ENCODE measurements at places on chromosomes 1 and 21. TPM values are rescaled to one million over a fixed set of nuclear protein-coding genes. Genes with fewer than 3 reads are reported as not detected.

The FCGR2B gene
- 0.38 TPM for polyA plus RNA-seq

The SLC66A1 gene
- polyA plus RNA-seq = 10.1 TPM

The B3GALT2 gene
- 14.0 TPM for polyA plus RNA-seq

The ADAM15 gene
- polyA plus RNA-seq = 57.2 TPM

The BMP8B gene
- 1.9 TPM for polyA plus RNA-seq

The GJA5 gene
- 27.2 TPM for polyA plus RNA-seq

The PYGO2 gene
- polyA plus RNA-seq = 48.0 TPM

DNA sequence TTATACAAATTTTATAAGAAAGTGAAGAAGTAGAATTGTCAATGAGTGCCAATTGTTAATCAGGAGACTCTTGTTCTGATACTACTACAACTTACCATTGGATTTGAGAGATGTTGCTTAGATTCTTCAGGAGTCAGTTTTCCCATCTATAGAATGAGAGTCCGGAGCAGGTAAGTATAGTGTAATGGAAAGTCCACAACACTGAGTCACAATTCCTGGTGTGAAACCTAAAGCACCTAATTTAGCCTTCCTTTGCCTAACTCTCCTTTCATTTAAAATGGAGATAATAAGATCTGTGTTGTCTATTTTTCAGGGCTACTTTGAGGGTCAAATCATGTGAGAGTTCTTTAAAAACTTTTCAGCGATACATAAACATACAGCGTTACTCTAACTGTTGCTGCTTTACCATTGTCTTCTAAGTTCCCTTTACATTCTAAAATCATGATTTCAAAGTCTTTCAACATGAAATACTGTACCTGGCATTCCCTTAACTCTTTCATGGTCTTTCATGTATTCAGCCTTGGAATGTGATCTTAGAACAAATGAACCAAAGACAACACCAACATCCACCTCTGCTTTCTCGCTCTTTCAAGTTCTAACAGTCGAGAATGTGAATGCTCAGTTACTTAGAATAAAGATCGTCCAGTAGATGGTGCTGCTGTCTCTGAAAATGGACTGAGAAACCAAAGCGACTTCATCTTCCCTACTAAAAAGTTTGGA is 90.9 kb downstream of the SLC30A10 start:
- DNase-seq = peak; percentile 42

DNA sequence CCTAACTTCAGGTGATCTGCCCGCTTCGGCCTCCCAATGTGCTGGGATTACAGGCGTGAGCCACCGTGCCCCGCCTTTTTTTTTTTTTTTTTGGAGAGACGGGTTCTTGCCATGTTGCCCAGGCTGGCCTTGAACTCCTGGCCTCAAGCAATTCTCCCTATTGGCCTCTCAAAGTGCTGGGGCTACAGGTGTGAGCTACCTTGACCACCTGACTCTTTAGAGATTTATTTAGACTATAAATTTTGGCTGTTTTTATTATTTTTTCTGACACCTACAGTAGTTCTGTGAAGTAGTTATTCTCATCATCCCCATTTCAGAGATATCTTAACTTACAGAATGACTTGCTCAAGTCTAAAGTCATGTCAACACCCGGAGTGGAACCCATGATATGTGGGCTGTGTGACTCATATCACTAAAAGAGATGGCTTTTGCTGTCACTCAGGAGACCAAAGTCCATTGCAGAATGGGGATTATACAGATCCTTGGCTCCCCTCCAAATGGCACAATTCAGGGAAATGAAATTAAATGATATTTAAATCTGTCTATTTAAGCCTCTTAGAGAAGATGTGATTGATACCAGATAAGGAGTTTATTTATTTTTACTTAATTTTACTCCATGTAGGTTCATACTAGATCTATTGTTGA is 93.2 kb downstream of the CTH start:
- no peak for DNase-seq

DNA sequence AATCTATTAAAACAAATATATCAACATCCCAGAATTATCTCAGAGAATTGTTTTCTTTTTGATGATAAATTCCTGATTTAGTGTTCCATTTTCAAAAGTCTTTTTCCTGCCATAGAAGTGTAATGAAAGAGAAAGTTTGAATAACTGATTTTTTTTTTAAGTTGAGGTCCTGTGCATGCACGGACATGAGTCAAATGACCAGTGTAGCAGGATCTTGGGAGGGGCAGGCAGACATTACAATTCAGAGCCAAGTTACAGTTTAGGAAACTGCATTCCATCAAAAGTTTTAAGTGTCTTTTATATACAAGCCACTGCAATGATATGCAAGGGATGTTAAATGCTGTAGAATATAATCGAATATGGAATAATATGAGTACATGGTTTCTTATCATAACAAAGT is 227.5 kb downstream of the HMCN1 start:
- no peak for DNase-seq

DNA sequence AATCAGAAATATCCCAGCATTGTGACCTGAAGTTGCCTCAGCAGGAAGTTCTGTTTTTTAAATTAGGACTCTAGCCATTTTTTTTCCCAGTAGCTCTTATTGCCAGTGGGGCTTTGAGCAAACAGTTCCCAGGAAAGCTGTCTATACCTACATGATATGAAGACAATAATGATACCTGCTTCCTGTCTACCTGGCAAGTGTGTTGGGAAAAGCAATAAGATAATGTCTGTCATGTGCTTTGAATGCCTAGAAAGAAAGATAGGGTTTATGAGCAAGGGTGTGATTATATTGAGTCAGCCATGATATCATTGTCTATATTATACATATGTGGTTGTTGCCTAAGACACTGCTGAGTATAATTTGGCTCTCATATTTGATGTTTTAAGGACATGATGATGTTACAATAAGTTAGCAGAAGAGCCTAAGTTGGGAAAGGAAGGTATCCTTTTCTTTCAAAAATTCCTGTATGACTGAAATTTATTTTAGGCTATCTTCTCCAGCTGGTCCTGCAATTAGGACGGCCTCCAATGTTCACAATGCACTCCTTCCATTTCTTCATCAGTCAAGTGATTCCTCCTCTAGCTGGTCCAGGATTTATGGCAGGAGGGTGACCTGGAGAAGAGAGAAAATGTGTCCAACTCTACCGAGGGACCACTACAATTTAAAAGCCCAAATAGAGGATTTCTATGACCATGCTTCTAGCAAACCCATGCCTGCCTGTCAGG is 99.6 kb upstream of the CDC42BPA start:
- DNase-seq = no peak

DNA sequence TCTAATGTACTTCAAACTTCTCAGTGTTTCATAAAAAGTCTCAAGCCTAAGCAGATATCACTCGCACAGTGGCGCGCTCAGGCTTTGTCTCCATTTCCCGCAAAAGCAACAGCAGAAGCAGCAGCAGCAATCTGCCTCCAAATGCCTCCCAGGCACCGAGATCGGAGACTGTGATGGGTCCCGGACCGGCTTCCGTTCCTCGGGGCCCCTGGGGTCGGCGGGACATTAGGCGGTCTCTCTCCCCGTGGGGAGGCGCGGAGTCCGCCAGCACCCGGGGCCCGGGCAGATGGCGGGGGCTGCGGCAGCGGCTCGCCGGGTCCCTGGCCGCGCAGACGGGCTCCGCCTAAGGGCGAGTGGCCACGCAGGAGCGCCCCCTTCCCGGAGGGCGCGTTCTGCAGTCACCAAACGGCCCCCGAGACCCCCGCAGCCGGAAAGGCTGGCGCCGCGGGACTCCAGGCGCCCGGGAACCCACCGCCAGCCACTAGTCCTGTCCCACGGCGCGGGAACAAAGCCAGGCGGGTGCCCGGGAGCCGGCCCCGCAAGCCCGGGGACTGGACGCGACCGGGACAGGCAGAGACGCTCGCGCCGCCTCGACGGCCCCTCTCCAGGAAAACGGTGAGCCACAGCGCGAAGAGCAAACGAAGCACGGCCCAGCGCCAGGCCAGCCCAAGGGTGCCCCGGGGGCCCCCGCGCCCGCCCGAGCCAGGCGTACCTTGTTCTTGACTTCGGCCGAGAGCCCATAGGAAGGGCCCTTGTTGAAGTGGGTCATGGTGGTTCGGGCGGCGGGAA is 590 bp downstream of the CNN3 start:
- no peak for DNase-seq

DNA sequence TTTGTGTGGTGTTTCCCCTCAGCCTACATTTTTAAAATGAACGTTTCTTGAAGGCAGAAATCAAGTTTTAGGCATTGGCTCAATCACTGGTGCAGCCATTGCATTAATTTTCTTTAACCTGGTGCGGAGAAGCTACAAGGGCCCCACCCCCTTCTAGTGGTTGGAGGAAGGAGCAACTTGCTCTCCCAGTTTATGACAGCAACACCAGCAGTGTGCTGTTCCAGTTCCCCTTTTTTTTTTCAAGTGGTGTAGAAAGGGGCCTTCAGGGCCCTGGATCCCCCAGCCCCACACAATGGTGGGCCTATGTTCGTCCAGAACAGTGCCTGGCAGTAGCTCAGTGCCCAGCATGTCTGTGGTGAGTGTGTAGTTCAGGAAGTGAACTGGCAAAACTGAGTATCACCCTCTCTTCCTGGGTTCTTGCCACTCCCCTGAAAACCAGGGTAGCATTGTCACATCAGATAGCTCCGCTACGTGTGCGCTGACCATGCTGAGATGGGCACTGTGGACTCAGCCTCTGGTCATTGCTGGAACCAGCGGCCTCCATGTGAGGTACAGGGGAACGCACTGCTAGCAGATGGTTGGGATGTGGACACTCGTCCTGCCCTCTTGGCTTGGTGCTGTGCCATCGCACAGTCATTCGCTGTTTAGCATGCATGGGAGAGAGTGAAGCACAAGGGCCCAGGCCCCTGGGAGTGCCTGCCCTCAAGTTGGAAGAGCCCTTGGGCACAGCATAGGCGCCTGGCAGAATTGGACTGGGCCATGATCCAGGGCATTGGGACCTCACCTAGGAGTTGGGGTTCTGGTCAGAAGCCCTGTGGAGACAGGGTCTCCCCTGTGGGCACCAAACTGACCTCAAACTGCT is 7.2 kb downstream of the ARF1 start:
- no peak for DNase-seq

- no peak for DNase-seq
Measured at GRCh38 chr1:15070145-15070748, 83.3 kb upstream of the TMEM51 start.

GRCh38 chr1:222104694-222105392 is 363.0 kb upstream of the DUSP10 start:
- peak; percentile 33 for DNase-seq

GRCh38 chr1:181089017-181089675 is 646 bp downstream of the IER5 start:
- no peak for DNase-seq

- no peak for DNase-seq
Measured at GRCh38 chr1:183365093-183365492, 53.1 kb downstream of the NMNAT2 start.

DNA sequence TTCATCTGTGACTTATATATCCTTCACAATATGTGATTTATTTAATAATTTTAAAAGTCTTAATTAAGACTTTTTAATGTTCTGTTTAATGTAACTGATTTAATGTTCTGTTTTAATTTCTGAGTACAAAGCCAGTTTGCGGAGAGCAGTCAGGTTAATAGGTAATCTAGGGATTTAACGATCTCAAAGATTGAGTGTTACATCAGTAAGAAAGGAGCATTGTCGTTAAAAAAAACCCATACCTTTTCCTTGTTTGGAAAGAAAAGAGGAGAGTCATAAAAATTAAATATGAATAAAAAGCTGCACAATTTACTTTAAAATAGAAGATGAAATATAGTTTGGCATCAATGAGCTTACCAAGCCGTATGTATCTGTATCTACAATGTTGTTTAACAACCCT is 621.4 kb downstream of the KIF26B start:
- DNase-seq = no peak

DNA sequence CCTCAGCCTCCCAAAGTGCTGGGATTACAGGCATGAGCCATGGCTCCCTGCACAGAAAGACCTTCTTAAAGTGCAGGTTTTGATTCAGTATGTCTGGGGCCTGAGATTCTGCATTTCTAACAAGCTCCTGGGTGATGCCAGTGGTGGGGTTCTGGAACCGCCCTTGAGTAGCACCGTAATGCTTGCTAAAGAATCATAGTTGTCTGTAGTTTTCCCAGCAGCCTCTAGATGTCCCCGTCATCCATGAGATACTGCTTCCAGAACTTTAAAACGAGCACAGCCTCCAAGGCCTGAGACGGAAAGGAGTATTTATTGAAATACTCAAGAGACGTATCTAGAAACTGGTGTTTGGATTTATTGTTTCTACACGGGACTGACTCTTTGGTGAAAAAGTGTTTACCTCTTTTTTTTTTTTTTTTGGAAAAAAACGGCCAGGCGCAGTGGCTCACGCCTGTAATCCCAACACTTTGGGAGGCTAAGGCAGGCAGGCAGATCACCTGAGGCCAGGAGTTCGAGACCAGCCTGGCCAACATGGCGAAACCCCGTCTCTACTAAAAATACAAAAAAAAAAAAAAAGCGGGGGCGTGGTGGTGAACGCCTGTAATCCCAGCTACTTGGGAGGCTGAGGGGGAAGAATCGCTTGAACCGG is 2.6 kb upstream of the TOR3A start:
- peak; percentile 49 for DNase-seq

GRCh38 chr1:94301186-94301585 is 63.8 kb upstream of the ARHGAP29 start:
- DNase-seq = no peak

GRCh38 chr1:186046437-186047211 is 312.4 kb downstream of the HMCN1 start:
- no peak for DNase-seq

GRCh38 chr1:10755970-10756521 is 40.4 kb downstream of the CASZ1 start:
- peak; percentile 55 for DNase-seq

DNA sequence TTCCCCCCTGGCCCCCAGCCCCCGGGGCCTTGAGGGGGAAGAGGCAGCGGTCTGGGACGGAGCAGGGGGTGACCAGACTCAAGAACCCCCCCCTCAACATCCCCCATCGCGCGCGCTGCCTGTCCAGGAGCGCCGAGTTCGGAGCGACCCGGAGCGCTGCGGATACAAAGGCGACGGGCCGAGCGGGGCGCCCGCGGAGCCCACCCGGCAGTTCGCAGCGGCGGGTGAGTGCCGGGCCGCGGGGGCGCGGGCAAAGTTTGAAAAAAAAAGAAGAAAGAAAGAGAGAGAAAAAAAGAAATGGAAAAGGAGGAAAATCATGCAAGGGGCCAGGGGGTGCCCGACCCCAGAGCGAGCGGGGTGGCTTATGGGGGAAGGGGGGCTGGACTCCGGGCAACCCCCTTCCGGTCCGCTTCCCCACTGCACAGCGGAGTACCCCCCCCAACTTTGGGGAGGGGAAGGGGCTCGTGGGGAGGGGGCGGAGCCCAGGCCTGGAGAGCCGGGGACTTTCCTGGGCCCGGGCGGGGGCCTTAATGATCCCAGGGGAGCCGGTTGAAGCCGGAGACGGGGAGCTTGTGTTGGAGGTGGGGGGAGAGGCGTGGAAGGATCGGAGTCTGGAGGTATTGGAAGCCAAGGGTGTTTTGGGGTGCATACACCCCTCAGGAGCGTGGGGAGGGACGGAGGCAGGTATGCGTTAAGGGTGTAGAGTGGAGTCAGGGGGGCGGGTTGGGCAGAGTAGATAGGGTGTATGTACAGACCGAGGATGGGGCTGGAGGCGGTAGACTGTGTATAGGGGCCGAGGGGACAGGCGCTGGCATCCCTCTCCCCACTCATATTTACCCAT is 502 bp downstream of the VANGL2 start:
- no peak for DNase-seq
